Activated naive CD8-positive, alpha-beta T cell treated with anti-CD3 and anti-CD28 coated beads for 36 hours (primary cell): ENCODE measurements at places on chromosomes 4 and X. TPM values are rescaled to one million over a fixed set of nuclear protein-coding genes. Genes with fewer than 3 reads are reported as not detected.

GRCh38 chrX:8147226-8147625 is 23.8 kb downstream of the VCX2 start:
- H3K4me1 ChIP-seq: no peaks in the 10 kb centered on the region
- H3K36me3 ChIP-seq: peaks cover 4% of the 10 kb centered on the region
- no peak for DNase-seq

The SORCS2 gene
- total RNA-seq: not detected

The SRPX gene
- total RNA-seq: not detected

DNA sequence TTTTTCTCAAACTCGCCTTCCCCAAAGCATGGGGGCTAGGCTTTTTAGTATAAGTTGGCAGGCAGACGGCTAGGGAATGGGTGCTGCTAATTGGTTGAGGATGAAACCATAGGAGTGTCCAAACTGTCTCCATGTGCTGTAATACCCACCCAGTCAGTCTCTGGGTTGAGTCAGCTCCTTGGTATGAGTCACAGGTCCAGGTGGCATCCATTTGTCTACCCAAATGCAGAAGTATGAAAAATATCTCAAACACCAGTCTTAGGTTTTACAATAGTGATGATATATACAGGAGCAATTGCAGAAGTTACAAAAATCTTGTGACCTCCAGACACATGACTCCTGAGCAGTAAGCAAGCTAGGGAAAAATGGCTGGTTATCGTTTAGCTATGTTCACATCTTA is 27.4 kb upstream of the CCSER1 start:
- H3K36me3 ChIP-seq: no peaks in the 10 kb centered on the region
- no peak for DNase-seq
- no peaks in the 10 kb centered on the region for H3K4me1 ChIP-seq
- H3K27ac ChIP-seq: no peak overlapping the region
- H3K27me3 ChIP-seq: no peaks in the 10 kb centered on the region

GRCh38 chr4:4658052-4658451 is 116.2 kb upstream of the STX18 start:
- H3K27me3 ChIP-seq: no peaks in the 10 kb centered on the region
- no peak for DNase-seq
- no peaks in the 10 kb centered on the region for H3K4me1 ChIP-seq
- no peak overlapping the region for H3K4me3 ChIP-seq
- no peak overlapping the region for H3K27ac ChIP-seq

The TCP11X2 gene
- not detected for total RNA-seq

The PCDH11X gene
- not detected for total RNA-seq

The SASH3 gene
- total RNA-seq: 123 TPM

DNA sequence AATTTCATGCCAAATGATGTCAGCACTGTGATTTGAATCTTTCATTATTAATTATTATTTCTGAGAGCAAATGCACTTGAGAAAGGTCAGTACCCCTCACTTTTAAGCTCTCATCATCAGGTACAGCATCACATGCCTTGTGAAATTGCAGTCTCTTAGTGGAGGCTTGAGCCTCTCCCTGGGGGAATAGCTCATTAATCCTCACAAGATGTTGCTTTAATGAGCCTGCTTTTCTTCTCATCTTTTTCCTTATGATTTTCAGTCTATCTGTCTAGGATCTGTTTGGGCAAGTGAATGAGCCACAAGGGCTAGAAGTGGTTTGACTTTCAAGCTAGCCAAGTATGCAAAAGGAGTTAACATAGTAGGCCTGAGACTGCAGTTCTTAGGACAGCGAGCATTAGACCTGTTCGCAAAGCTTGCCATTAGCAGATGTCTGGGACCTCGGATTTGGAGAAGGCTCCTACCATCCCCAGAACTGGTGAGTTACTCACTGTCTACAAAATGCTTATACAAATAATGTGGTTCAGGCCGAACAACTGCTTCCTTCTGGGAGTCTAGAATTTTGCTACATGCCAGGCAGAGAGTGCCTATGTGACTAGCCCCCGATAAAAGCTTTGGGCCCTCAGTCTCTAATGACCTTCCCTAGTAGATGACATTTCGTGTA is 174.5 kb downstream of the IL15 start:
- H3K27me3 ChIP-seq: peaks cover 3% of the 10 kb centered on the region
- no peak overlapping the region for H3K27ac ChIP-seq
- DNase-seq: no peak
- H3K36me3 ChIP-seq: no peaks in the 10 kb centered on the region
- no peaks in the 10 kb centered on the region for H3K4me1 ChIP-seq

DNA sequence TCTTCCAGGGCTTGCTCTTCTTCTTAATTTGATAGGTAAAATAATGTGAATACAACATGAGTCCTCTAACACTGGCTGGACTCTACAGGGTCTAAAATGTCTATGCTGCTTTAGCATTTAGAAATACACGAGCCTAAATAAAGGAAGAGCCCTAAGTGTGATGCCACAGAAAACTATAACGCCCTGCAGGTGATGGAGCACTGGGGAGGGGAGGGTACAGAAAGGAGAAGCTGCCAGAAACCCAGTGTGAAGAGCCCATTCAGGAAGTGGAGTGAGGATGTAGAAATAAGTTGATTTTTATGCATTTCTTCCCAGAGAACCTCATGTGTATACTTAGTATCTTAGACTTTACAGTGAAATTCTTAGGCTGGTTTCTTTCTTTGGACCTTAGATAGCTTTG is 83.4 kb downstream of the TNIP2 start:
- H3K27ac ChIP-seq: peak overlapping the region; percentile 22
- DNase-seq: no peak
- H3K36me3 ChIP-seq: peaks cover 37% of the 10 kb centered on the region
- no peaks in the 10 kb centered on the region for H3K27me3 ChIP-seq

DNA sequence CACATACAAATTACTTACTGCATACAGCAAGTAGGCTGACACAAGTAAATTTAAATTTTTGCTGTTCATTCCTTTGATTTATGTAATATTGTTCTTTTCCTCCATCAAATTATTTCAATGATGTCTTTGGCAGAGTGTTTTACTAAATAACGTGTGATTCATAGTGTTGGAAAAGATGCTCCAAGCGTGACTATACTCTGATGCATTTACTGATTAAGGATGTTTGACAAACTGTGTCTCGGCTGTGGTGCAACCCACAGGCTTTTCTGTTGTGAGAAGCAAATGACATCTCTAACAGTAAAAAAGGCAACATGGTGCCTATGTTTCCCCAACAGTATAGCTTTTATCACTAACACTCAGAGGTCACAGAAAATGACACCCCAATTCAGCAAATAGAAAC is 540.9 kb downstream of the PPP4R3C start:
- no peak overlapping the region for H3K4me3 ChIP-seq
- no peak overlapping the region for H3K27ac ChIP-seq
